MV-4-11 (cell line): ENCODE measurements at places on chromosomes 16 and 17.
A peak's percentile ranks its signal among the peaks of the same experiment; 100 is the strongest.

GRCh38 chr16:57842601-57843000, 40.3 kb upstream of the KIFC3 start:
- no peak for DNase-seq

DNA sequence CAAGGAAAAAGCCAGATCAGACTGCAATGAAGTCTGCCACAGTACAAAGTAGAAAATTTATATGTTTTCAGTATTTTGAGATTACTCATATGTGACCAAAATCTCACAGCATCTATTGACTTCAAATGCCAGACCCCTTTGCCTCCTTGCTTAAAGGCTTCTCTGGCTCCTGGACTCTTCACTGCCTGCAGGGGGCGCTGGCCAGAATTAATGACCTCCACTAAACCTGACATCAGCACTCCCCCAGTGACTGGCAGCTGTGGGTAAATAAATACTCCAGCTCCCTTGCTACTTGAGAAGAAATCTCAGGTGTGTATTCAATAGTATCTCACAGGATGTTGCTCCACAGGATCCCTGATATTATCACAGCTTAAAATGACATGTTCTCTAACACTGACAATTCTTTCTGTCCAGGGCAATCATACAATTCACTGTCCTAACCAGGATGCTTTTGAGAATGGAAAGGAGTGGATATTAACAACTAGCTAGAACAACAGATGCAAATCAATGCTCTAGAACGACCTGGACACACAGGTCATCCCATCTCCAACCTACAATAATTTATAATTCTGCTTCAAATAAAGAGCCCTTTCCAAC, 4.0 kb downstream of the BECN1 start:
- peak; percentile 52 for DNase-seq

DNA sequence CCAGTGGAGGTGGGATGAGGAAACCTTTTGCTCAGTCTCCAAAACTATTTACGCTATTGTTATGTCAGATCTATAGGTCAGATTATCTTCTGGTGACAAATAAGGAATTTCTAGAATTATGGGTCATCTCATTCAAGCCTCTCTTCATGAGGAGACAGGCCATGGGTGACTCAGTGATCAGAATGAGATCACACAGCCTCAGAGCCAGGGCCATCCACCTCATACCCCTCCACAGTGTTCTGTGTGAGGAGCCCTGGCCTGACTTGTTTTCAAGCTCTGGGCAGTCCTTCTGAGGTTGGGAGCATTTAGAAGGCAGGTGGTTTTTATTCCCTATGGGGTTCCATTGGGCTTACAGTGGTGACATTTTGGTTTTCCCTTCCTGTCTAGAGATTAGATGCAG, 26.5 kb downstream of the YPEL2 start:
- no peak for DNase-seq

GRCh38 chr17:72215928-72216327, 95.1 kb downstream of the SOX9 start:
- no peak for DNase-seq

DNA sequence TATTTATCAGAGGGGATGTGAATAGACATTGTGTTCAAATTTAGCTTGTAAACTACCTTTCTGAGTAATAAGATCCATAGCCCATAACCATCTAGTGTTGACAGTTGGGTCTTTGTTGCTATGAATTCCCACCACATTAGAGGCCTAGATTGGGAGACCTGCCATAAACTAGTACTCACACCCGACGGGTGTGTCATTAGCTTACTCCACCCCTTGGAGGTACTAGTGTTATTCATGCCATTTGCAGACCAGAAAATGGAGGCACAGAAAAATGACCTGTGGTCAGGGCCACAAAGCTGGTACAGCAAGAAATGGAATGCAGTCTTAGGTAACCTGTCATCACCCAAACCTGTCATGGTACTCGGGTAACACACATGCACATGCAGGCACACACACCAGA, 41.3 kb upstream of the BCAR1 start:
- DNase-seq = no peak

DNA sequence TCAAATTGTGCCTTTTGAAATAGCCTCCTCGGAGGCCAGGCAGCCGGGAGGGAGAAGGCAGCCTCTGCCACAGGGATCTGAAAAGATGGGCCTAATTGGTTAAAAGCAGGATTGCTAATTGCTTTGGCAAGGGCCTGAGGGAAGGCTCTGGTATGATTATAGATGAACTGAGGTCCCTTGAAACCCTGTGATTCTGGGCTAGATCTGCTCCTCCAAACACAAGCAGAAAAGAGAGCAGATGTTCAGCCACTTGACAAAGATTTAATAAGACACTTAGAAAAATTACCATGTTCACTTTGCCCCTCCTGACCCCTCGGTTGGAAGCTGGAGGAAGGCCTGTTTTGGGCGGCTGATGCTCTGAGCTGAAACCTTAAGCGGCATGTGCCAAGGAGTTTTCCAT, 209.5 kb upstream of the MPHOSPH6 start:
- DNase-seq = no peak

GRCh38 chr17:67492251-67492740, 115.2 kb downstream of the PITPNC1 start:
- DNase-seq = no peak

DNA sequence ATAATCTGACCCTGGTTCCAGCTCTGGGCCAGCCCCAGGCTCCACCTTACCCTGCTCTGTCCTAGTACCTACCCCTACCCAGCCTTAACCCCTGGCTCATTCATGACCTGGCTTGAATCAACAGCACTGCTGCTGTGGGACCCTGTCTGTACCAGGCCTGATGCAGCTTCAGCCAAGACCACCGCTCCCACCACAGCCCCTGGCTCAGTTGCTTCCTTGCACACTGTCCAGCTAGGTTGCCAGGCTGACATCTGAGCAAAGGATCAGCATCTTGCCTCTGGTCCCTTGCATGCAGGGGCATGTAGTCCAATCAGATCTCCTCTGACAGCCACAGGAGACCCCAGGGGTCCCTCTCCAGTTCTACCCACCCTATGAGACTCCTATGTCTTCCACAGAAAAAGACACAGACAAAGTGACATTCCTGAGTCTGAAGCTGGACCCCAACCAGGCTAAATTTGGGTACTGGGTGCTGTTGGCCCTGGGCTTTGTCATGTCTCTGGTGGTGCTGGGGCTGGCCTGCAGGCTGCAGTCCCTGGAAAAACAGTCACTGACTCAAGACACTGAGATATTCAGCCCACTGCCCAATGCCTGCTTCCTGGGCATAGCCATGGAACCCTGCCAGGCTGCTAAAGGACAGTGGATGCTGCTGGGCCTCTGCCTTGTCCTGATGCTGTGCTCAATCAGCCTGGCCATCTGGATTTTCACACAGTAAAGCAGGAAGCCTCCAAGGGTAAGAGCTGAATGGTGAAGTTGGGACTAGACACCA, 3.9 kb upstream of the KCNH6 start:
- no peak for DNase-seq

- peak; percentile 98 for DNase-seq
Observed at GRCh38 chr17:57557834-57558681, 187.0 kb downstream of the CCDC182 start.

DNA sequence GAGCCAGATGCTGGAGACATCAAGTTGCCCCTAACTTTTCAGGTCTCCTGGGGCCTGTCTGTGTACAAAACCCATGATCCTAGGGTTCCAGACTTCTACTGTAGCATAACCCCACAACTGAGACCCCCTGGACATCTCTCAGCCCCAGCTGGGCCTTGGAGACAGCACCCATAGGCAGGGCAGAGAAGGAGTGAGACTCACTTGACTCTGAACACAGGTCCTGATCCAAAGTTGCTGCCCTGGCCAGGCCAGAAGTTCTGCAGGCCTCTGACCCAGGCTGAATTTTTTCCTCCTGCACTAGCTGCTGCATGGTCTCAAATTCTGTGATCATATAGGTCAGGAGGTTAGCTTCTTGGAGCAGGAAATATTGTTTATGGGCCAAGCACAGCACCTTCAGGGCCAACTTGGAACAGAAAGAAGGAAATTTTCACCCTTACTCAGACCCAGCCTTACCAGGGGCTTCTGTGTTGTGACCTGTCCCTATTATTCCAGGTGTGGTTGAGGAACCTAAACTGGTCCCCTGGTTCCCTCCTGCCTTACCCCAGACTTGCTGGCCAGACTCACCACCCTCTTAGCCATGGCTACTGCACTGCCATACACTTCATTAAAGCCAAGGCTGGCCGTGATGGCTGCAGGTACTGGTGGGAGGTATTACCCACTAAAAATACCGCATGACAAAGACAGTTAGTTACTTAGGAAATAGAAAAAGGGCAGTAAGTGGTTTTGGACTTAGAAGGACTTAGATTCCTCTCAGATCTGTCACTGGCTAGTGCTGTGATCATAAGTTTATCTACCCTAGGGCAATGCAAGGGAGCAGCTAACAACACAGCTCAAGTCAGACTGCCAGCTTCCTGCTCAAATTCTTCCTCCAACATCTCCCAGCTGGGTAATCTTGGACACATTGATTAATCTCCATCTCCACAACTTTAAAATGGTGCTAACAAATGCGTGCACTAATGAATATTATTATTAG, 2180.1 kb downstream of the TP53TG3F start:
- no peak for DNase-seq

GRCh38 chr16:17777408-17777863, 306.7 kb upstream of the XYLT1 start:
- DNase-seq = peak; percentile 5

DNA sequence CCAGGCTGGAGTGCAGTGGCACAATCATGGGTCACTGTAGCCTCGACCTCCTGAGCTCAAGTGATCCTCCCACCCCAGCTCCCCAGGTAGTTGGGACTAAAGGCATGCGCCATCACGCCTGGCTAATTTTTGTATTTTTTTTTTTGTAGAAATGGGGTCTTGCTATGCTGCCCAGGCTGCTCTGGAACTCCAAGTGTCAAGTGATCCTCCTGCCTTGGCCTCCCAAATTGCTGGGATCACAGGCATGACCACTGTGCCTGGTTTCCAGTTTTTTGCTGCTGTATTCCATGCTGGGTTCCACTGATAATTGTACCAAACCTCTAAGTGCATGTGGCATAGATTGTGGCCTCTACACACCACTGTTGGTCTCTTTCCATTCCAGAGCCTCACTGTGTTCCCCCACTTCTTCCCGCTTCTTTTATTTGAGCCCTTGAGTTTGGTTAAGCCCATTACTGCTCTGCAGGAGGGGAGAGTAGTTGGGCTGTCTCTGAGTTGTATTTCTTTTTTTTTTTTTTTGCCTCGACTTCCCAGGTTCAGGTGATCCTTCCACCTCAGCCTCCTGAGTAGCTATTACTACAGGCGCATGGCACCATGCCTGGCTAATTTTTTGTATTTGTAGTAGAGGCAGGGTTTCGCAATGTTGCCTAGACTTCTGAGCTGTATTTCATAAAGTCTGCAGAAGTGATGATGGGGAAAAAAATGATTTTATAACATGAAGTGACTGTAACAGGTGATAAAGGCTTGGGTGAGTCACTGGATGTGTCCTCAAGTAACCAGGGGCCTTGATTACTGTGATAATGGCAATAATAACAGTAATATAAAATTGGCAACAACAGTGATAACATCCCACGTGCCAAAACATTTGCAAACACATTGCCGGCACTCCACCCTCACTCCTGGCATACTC, 30.0 kb downstream of the EEF2K start:
- DNase-seq = no peak

- no peak for DNase-seq
Observed at GRCh38 chr16:62102588-62102987, 66.3 kb upstream of the CDH8 start.

DNA sequence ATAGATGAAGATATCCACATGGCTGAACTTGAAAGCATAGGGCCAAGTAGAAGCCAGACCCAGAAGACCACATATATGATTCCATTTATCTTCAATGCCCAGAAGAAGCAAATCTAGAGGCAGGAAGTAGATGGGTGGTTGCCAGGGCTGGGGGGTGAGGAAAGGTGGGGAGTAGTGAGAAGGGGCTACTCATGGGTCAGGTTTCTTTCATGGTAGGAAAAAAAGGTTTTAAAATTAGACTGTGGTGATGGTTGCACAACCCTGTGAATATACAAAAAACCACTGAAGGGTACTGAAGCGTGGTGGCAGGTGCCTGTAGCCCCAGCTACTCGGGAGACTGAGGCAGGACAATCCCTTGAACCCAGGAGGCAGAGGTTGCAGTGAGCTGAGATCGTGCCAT, 5.4 kb downstream of the CD2BP2 start:
- peak; percentile 20 for DNase-seq

DNA sequence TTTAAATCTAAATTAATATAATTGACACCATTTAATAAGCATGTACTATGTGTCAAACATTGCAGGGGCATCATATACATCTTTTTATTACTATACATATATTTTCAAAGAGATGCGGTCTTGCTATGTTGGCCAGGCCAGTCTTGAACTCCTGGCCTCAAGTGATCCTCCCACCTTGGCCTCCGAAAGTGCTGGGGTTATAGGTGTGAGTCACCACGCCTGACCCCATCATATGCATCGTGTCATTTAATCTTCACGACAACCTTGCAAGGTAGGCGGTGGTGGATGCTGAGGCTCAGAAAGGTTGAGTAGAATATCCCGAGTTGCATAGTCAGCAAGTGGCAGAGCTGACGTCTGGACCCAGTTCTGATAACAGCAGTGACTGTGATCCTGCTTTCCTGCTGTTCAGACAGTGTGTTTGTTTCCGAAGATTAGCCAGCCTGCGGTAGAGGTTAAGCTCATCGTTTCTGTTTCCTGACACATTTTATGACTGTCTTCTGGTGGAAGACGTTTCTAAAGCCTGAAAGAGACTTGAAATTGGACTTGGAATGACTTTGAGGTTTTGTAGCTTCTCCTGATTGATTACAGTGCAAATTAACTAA, 316.6 kb downstream of the SNX29 start:
- DNase-seq = no peak

DNA sequence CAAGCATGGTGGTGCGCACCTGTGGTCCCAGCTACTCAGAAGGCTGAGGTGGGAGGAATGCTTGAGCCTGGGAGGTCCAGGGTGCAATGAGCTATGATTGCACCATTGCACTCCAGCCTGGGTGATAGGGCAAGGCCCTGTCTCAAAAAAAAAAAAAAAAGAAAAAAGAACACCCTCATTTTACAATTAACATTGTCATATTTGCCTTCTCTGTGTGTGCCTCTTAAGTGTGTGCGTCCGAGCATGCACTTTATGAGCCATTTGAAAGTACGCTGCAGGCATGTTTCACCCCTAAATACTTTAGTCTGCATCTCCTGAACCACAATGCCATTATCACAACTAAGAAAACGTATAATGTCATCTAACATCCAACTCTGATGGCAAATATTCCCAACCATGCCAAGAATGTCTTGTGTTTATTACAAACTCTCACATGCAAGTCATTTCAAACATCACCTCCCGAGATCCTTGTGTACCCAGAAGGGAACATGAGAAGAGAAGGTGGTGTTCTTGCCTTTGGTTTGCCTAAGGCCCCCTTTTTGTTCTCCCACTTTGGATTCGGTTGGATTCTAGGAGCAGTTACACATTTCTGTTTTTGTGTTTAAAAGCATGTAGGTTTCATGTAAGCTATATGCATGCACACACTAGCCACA, 38.0 kb downstream of the CDH1 start:
- DNase-seq = no peak
